ENCODE measurements at places on chromosomes 3 and 15. TPM values are rescaled to one million over a fixed set of nuclear protein-coding genes. Genes with fewer than 3 reads are reported as not detected.
A peak's percentile ranks its signal among the peaks of the same experiment; 100 is the strongest.

- no peak for DNase-seq
These were observed 90.2 kb downstream of the LINGO1 start for GRCh38 chr15:77542491-77543001.

DNA sequence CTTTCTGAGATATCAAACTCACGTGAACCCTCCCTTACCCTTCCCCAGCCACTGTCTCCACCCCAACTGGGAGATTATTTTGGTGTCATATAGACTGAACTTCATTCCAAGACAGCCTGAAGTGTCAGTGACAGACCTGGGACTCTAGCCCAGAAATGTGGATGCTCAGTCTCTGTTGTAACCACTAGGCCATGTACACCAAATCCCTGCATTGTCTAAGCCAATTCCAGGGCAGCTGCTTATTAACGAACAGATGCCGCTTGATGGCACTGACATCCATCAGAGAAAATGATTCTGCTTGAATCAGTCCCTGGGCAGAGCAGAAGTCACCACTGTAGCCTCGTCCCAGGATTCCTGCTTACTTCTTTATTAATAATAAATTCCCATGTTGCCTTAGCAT, 305.5 kb downstream of the GRM7 start:
- peak; percentile 8 for DNase-seq

DNA sequence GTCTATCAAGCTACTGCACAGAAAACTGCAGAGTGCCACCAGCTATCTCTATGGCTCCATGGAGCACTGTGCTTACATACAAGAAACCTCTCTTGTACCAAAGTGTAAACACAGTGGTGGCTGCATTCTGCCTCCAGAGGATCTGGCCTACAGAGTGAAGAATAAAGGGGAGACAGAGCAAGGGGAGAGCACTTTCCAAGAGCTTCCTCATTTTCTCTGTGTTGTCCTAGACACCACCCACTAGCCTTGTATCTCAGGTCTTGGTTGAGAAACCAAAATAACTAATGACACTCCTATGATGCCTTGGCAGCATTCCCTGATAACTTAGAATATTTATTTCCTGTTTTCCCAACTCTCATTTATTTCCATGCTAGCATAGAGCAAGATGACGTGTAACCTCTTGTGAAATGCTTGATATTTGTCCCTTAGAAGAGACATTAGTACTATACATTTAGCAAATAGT, 56.9 kb upstream of the PHLDB2 start:
- no peak for DNase-seq

TTC14 gene
- 88.1 TPM for total RNA-seq

RASL12 gene
- total RNA-seq, result 20.0 TPM

GRCh38 chr3:63296249-63296648, 18.1 kb downstream of the SYNPR start:
- DNase-seq, result no peak

- no peak for DNase-seq
These were observed 255.3 kb downstream of the RSL24D1 start for GRCh38 chr15:54941417-54941816.

WNT5A gene
- total RNA-seq, result 13.0 TPM

CFAP100 gene
- total RNA-seq, result not detected

- no peak for DNase-seq
These were observed 194.7 kb downstream of the WNT5A start for GRCh38 chr3:55292360-55292759.

DNA sequence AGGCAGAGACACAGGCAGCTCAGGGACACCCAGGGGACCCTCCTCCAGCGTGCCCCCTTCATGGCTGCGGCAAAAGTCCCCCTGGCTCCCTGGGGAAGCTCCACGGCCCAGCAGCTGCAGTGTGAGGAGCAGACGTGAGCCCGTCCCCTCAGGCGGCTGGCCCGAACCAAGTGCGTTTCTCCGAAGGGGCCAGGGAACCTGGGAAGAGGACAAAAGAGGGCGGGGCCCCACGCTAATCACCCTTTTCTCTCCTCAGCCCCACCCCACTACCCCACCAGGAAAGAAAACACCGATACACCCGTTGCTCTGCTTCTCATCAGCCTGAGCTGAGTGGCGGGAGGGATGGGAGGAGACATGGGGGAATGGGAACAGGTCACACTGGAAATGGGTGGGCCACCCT, at the start of gene MUC4:
MUC4 (minus strand) TSS at position 174 of the 400 bp plus-strand sequence; CDS start at position 62, 112 bp downstream.
- DNase-seq, result peak; percentile 62

- peak; percentile 44 for DNase-seq
These were observed 497.6 kb downstream of the NTRK3 start for GRCh38 chr15:87758794-87759418.

DNA sequence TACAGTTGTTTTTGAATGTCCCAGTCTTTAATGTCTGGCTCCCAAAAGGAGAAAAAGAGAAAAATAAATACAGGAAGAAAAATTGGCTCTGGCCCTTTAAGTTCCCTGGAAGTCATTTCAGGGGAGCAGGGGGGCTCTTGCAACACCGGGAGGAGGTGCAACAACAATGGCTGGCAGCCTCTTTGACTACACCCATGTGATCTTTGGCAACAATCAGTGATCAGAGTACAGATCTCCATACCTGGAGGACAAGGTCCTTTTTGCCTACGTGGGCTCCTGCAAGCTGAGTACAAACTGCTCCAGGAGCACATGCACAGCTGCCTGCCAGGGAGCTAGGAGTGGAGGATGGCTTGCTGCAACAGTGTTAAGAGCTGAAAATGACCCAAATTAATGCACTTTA, 63.9 kb downstream of the GLCE start:
- peak; percentile 66 for DNase-seq

GRCh38 chr3:194908496-194908895, 222.8 kb downstream of the FAM43A start:
- no peak for DNase-seq

- DNase-seq, result no peak
These were observed 57.2 kb upstream of the CACNA2D3 start for GRCh38 chr3:54065140-54065539.

ACVR2B gene
- 5.4 TPM for total RNA-seq

DNA sequence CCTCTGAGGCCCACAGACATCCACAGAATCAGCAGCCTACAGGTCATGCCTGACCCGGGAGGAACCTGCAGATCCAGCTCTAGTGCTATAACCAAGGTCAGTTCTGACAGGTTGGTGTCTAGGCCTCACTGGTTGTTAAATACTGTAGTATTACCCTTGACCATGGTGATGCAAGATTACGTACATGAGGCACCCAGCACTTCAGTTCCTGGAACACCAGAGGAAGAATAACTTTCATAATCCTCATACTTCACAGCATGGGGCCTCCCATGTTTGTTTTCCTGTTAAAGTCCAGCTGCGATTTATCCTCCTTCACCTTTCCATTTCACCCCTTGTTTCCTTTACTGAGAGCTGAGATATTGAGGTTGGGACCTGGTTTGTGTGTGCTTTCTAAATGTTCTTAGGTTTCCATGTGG, 34.4 kb upstream of the GLCE start:
- peak; percentile 68 for DNase-seq

DNA sequence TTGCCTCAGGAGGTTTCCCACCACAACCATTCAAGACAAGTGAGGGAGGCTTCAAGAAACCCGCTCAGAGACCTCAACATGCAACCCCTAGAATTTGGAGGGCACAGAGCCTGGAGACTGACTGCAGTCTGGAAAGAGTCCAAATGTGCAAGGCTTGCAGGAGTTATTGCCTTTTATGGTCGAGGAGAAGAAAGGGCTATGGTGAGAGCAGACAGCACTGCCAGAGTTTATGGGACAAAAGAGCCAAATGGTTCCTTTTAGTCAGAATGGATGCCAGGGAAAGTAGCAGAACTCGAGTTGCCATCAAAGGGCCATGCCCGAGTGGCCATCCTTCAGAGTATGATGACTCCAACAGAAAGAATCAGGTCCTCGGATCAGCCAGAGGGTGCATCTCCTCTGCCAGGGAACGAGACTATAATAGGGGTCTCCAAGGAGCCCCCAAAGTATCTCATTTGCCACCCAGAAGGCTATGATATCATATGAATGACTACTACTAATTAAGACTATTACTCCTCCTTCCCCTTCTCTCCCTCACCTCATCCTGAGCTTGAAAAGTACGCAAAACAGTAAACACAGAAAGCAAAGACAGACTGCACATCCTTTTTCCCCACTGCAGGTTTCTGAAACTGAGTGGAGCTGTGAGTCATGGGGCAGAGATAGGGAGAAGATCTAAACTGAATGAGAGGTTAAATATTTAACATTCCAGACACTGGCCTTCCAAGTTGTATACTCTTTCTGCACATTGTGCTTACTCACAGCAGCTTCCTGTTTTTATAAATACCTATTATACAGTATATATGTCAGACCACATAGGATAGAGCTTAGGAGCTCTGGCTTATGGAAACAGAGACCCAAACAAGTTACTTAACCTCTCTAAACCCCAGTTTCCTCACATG, 33.9 kb upstream of the TMCO5A start:
- DNase-seq, result no peak

DOCK3 gene
- total RNA-seq, result 2.3 TPM
